ENCODE measurements at places on chromosomes 3 and 15.
A peak's percentile ranks its signal among the peaks of the same experiment; 100 is the strongest.

DNA sequence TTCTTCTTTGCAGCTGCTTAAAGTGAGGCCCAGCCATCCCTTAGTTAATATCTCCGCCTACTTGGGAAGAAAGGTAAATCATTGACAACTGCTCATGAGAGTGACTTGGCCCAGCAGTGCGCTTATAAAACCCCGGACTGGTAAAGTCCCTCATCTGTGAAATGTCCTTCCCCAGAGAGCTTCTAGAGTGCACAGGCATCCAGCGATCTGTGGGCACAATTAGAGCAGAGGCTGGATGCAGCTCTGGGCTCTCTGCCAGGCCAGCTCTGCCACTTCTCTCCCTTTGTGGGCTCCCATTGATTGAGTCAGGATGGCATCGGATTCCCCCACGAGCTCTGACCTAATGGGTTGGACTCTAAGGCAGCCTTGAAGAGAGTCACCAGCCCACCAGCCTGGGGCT lies 219.0 kb upstream of the LINGO1 start:
- no peak for DNase-seq

DNA sequence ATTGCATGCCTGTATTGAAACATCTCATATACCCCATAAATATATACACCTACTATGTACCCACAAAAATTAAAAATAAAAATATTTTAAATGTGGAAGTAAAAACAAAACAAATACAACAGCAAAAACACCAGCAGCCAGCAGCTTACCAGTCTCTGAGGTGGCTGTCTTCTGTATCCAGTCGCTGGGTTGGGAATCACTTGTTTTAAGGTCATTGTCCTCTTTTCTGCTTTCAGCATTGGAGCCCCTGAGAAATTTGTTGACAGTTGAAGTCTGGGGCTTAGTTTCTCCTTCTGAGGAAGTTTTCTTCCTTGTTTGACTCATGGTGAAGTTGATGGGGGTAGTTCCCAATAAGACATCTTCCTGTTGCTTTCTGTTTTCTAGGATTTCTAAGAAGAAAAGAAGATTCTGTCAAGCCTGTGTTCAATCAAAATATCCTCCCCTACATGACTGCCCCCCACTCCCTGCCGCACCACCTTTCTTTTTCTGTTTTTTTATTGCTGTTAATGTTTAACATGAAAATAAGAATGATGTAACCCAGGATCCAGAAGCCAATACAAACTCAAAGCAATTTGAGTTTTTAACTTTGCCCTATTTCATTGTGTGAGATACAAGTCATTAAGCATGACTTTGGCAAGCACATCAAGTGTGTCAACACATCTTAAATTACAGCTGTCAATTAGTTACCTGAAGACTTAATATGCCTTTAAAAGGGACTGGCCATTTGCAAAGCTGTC lies at the start of gene LRRC31:
TSS of gene LRRC31 (minus strand) at position 452 of the 737 bp plus-strand sequence. CDS start at position 324, 128 bp downstream.
- no peak for DNase-seq

DNA sequence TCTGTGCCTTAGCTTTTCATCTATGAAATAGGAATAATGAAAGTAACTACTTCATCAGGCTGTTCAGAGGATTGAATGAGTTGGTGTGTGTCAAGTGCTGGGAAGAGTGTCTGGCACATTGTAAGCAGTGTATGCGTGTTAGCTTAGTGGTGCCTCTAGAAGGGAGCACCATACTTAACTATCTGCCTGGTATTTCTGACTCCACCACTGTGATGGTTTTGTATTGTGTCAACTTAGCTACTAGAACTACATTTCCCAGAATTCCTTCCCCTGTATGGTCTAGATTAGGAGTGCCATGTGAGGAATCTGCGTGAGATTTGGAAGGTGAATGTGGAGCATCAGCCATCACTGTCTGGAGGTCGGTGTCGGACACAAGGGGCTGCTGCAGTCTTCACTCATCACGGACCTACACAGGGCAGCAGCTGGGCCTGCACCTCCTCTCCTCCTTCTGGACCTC lies 115.4 kb upstream of the GALNT15 start:
- DNase-seq, result no peak

- DNase-seq, result peak; percentile 67
Measured at GRCh38 chr3:15859507-15860013, 61.8 kb upstream of the ANKRD28 start.

GRCh38 chr3:164194842-164195241 lies 883.5 kb downstream of the SI start:
- DNase-seq, result no peak

GRCh38 chr15:55283379-55284147 lies 6.0 kb downstream of the RAB27A start:
- no peak for DNase-seq

- no peak for DNase-seq
Measured at GRCh38 chr3:183427196-183427875, 1.1 kb downstream of the MCF2L2 start.

DNA sequence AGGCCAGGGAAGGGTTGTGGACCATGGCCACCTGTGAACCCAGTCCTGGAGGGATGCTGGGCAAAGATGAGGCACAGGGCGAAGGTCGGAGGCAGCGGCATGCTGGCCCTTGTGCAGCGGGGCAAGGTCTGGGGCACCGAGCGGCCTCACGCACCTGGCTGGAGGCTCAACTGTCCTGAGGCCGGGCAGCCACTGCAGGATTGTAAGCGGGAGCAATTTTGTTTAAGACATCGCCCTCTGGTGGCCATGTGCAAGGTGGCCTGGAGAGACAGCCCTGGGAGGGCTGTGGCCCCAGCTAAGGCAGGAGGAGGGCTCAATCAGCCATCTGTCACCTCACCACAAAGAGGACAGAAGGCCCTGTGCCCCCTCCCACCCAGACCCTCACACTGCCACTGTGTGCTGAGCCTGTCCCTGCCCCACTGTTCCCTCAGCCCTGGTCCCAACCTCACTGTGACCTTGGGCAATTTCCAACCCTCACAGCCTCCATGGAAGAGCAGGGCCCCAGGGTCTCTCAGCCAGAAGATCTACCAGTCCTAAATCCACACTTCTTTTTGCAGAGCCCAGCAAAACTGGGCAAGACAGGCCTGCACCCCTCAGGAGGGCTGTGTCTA lies 46.2 kb downstream of the TPRA1 start:
- peak; percentile 67 for DNase-seq

DNA sequence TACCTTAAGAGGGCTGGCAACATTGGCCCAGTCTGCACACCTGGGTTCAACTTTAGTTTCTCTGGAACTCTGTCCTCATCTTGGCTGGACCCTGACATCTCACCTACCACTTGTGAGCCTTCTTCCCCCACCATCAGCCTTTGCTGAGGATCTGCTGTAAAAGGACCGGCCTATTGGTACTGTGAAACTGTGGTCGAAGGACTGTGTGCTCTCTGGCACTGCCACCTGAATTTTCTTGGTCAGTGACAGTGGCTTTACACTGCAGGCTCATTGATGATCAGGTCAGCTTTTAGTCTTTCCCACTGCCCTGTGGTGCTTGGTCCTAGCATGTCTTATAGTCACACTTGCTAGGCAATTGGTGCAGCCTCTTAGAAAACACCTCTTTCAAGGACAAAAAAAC lies 86.9 kb downstream of the PEX5L start:
- DNase-seq, result no peak

DNA sequence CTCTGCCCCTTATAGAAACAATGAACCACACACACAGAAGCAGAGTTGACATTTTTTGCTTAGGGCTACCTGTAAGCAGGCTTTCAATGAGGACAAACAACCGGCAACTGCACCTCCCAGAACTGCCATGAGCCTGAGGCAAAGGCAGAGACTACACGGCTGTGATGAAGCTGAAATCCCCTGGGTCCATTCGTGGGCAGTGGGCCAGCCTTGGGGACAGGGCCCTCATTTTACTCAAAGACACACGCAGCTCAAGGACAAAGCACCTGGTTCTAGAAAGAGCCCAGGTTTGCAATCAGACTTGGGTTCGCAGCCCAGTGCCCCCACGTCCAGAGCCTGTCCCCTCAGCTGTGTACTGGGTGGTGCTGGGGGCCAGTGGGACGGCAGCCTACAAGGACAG lies 17.9 kb downstream of the FAM174B start:
- DNase-seq, result no peak

GRCh38 chr3:197468167-197468566 lies 87.6 kb downstream of the BDH1 start:
- no peak for DNase-seq

DNA sequence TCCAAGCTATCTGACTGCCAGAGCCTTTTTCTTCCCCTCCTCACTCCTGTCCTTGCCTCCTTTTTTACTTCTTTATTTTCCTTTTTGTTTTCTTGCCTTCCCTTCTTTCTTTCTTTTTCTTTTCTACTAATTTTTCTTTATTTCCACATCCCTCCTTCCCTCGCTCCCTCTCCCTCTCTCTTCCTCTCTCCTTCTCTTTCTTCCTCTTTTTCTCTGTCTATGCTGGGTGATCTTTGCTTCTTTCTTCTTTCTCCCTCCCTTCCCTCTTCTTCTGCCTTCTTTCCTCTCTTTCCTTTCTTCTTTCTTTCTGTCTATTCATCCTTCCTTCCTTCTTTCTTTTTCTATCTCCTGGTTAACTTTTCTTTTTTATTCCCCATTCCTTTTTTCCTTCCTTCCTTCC lies 564.8 kb downstream of the NSUN3 start:
- no peak for DNase-seq

DNA sequence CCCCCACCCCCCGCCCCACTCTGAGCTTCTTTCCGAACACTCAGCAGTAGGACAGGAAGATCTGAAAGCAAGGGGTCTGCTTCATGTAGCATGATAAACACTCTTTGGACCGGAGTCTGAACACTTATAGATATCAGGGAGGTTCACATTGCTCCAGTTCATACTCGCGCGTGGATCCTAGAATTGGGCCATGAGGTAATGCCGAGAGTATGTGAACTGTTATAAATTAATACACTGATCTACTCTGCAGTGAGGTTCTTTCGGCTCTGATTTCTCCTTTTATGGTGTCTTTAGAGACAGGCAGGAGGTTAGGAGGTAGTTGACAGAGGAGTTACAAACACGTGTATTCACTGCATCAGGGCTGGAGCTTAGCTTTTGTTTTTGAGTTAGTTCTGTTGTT lies 223.0 kb downstream of the THSD4 start:
- DNase-seq, result no peak

GRCh38 chr3:72187131-72187530 lies 402.2 kb upstream of the PROK2 start:
- DNase-seq, result no peak

DNA sequence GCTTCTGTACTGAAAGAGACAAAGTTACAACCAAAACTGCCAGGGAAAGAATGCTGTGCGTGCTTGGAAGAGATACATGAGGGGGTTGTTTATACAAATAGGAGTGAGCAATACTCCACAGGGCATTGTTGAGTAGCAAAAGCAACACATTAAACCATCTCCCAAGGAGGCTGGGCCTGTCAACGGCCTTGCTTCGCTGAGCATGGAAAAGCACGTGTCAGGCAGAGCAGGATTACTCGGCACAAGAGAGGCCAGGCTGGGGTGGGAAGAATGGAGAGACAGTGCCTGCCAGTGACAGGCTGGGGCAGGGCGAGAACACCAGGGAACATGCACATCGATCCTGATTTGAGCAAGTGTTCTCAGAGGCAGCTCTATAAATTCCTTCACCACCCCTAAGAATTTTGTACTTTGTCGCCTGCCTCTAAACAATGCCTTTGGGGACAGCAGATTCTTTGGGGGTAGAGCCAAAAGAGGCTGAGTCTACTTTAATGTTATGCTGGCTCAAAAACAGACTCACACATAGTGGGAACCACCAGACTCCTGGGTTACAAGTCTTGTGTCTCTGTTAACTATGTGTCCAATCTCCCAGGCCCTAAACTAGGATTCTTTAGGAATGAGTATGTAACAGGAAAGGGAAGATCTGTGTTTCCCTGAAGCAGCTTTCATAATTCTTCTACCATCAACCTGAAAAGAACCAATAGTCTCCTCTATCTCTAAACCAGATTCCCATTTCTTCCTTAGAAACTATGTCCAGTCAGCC lies 67.2 kb downstream of the LIPC start:
- no peak for DNase-seq

DNA sequence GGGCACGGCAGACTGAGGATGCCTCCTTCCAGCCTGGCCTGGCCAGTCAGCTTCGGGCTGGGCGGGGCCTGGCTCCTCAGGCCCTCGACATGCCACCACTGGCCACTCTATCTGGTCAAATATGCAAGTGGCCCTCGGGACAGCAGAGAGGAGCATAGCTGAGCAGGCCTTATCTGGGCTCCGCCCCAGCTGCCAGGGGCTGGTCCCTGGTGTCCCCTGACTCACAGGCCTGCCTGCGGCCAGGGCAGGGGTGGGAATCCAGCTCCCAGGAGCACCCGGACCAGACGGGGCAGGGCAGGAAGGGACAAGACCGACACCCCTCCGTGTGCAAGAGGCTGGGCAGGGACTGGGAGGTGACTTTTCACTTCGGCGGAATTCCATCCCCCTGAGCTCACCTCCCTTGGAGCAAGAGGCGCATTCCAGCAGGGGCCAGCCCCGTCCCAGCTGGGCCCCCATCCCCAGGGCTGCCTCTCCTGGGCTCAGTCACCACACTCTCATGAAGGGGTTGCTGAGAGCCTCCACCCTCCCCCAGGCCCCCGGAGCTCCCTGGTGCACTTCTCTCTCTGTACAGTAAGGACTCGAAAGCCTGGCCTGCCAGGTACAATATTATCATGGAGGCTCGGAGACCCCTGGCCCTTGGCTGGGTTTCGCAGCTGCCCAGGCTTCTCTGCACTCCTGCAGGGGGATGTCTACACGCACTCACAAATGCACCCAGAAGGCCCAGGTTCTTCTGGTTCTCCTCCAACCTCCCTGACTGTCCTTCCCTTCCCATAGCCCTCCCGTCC lies 29.5 kb downstream of the WNT7A start:
- DNase-seq, result no peak

- DNase-seq, result no peak
Measured at GRCh38 chr15:67784090-67784781, 41.1 kb upstream of the SKOR1 start.

DNA sequence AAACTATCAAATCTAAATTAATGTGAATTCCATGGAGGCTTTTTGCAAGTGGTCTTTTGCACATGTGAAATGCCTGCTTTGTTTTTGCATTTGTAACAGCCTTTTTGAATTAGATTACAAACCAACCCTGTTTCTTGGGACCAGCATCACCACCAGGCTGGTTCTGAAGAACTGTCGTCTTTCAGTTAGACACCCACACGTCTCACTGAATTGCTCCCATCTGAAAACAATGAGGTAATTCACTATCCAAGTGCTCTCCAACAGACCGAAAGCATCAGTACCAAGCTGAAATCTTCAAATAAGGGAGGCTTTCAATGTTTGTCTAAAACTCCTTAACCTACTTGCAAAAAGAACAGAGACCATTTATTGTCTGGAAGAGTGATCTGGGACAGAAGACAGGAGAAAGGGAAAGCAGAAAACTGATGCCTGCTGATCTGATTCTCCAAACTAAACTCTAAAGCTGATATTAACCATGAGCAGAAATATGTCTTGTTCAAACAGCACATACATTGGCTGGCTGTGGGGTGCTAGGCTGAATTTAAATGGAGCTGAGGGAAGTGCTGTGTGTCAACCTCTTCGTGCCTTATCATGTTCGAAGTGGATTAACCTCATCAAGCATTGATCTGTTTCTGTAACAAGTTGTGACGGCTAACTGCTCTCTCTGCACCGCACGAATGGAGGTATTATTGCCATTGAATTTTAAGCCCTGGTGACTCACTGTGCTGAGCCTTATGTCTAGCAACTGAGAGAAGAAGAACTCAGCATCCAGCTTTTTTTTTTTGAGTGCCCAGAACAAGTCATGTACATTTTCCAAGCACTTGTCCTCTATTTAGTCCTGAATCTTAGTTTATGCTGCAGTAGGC lies 213.7 kb upstream of the P2RY1 start:
- no peak for DNase-seq

Data from omental fat pad (tissue), 4 donors.